ENCODE measurements at places on chromosomes 1 and 21.

- no peak for DNase-seq
These were observed 6.0 kb downstream of the KLHDC8A start for GRCh38 chr1:205350691-205351141.

DNA sequence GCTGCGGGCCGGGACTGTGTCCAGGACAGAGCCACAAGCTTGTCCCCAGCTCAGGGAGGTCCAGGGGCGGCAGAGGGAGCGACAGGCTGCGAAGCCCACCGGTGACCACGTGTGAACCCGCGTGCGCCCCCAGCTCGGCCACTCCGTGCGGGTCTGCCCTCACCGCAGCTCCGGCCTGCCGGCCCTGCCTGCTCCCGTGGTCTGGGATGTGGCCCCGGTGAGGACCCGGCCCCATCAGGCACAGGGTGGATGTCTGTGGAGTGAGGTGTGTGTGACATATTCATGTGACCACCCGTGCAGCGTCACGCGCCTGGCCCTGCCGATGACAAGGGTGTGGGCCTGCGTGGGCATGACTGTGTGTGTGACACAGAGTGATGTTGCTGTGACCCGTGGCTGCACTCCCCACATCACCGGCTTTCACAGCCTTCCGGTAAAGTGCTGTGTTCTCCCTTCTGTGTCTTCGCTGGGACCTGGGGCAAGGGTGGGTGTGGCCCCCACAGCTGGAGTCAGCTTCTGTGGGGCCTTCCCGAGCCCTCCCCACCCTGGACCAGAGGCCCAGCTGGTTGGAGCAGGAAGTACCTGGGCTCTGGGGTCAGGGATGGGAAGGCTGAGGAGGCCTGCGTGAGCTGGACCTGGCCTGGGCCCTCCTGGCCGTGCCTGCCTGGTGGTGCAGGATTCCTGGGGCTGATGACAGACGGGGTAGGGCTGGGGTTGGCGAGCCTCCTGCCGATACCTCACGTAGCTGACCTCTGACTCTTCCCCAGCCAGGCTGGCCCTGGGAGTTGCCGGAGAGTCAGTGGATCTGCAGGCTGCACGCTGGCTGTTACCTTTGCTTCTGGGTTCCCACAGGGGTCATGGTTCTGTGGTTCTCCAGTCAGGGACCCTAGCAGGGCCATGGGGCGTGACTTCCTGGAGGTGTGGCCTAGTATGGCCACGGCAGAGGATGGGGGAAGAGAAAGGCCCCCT is 4.1 kb downstream of the RNF223 start:
- DNase-seq: no peak

DNA sequence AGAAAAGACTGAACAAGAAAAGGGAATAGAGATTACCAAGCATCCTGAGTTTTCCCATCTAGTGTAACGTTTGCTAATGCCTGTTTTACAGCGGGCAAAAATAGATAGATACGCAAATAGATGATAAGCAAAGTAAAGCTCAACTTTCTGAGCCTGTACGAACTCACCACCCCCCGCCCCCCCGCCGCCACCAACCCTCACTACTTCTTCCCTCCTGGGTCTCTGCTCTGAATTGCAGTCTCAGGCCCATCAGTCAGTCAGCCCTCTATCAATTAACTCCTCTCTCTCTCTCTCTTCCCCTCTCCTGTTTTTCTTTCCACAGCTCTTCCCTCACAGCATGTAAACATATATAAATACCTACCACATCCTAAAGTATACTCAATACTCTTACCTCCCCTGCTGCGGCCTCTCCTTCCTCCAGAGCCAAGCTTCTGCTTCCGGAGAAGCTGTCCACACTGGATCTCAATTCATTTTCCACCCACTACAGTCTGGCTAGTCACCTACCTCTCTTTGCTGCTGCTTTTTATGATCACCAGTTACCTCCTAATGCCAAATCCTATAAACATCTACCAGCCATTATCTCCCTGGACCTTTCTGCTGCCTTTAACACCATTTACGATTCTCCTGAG is 64.6 kb downstream of the CAPN2 start:
- DNase-seq: no peak

DNA sequence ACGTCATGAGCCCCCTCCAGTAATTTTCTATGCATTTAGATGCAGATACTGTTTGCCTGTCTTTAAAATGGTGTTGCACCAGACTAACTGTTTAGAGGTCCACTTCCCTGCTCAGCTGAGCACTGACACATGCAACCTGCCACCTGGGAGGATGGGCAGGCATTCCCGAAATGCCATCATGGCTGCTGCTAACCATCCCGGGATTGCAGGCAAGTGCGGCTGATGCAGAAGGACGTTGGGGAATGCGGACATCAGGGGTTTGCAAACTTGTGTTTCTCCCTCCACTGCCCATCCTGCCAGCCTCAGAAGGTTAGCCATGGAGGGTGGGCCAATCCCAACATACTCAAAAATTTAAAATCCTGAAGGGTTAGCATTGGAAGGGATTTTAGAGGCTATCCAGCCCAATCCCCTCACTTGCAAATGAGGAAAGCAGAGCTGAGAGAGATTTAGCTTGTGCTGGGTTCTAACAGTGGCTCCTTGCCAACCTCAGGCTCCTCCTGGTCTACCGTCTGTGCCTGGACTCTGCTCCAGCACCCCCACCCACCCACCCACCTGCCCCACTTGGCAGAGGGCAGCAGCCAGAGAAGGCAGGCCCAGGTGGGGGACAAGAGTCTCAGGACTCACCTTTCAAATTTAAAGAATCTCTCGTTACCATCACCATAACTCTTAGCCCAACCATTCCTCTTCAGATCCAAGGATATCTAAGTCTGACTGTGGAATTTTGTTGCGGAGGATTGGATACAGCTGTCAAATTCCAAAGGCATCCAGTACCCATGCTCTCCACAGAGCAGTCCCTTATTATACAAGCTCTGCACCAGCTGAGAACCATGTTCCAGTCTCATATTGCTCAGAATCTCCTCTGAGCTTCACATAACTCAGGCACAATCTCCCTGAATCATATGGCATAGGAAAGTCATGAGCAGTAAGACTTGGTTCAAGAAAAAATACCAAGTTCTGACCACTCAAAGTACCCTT is 34.2 kb downstream of the HIVEP3 start:
- no peak for DNase-seq

- DNase-seq: no peak
These were observed 57.8 kb downstream of the ZMYM4 start for GRCh38 chr1:35326246-35326866.

GRCh38 chr1:103353391-103353790 is 172.1 kb upstream of the RNPC3 start:
- no peak for DNase-seq

GRCh38 chr1:211710566-211711314 is 35.3 kb upstream of the NEK2 start:
- no peak for DNase-seq

DNA sequence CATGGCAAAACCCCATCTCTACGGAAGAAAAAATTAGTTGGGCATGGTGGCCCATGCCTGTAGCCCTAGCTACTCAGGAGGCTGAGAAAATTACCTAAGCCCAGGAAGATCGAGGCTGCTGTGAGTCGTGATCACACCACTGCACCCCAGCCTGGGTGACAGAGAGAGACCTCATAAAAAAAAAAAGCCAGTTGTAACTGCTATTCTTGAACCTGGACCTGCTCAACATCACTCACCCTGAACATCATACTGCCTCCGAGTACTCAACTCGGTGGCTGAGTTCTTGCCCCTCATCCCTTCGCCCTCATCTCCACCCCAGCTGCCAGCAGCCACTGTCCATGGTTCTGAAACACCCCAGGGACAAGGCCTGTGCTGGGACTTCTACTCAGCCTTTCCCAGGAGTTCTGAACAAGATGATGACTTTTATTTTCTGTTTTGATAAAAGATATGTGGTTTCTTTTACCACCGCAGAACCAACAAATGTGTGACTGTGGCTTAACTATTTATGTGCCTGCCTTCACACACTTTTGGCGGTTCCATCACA is 5.4 kb upstream of the DISP3 start:
- DNase-seq: no peak

GRCh38 chr1:37633938-37634243 is 801 bp downstream of the RSPO1 start:
- no peak for DNase-seq

GRCh38 chr1:3718764-3719163 is 33.5 kb upstream of the CCDC27 start:
- no peak for DNase-seq

DNA sequence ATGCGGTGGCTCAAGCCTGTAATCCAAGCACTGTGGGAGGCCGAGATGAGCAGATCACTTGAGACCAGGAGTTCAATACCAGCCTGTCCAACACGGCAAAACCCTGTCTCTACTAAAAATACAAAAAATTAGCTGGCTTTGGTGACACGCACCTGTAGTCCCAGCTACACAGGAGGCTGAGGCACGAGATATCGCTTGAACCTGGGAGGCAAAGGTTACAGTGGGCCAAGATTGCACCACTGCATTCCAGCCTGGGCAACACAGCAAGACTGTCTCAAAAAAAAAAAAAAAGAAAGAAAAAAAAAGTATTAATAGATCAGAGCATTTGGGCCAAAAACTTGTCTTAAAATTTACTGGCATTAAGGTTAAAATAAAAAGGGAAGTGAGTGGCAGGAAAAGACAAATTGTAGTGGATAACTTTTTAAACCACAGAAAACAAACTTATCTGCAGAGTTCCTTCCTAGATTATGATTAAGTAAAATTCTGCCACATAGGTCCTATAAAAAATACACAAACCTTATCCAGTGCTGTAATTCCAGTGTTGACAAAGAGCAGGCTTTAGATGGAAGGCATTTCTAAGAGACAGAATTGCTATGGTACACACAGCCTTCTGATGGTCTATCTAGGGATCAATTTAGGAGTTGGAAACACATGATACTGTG is 53.3 kb downstream of the EIF4G3 start:
- no peak for DNase-seq

GRCh38 chr1:172246521-172247390 is 173.7 kb upstream of the C1orf105 start:
- no peak for DNase-seq

DNA sequence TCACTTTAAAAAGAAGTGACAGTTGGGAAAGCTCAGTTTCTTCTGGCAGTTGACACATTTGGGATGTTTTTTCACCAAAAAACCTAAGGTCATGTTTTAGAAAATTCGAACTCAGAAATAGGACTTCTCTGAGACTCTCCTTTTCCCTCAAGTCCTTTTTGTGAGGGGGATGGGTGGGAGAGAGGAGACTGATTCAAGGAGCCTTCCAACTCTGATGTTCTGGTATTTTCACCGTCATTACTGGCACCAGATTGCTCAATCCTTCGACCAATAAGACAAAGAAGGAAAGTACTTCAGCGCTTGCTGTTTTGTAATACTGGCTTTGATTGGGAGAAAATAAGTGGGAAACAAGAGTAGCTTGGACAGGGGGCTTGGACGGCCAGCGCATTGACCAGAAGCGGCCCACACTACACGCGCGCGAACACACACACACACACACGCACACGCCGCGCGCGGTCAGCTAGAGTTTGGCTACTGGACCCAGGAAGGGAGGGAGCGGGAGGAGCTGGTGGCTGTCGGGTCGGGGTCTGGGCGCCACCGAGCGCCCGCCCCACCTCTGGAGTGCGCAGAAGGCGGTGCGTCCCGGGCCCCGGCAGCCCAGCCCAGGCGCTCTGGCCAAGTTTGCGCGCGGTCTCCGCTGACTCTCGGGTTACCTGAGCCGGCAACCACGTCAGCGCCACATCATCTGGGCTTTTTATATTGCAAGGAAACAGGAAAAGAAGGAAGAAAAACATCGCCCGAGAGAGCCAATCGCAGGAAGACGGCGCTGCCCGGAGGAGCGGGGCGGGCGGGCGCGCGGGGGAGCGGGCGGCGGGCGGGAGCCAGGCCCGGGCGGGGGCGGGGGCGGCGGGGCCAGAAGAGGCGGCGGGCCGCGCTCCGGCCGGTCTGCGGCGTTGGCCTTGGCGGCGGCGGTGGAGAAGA is at the start of gene KCNK1:
Gene KCNK1, plus strand, starts transcription at position 855 of the 921 bp plus-strand sequence. Its CDS starts 66 bp downstream, at position 921.
- no peak for DNase-seq

DNA sequence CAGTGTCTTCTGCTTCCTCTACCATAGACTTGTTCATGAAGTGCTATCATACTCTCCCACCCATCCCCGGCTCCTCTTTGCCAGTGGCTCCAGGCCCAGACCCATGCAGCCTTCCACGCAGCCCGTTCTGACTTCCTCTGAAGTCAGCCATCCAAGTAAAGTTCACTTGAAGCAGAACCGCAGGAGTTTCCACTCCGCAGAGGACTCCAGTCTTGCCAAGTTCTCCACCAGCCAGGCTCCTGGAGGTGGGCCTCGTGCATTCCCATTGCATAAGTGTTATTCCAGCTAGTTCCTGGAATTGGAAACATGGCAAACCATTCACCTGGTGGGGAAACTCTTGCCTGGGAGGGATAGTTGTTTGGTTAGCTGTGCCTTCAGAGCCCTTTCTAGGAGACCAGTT is 185.1 kb downstream of the PLPP3 start:
- DNase-seq: no peak

DNA sequence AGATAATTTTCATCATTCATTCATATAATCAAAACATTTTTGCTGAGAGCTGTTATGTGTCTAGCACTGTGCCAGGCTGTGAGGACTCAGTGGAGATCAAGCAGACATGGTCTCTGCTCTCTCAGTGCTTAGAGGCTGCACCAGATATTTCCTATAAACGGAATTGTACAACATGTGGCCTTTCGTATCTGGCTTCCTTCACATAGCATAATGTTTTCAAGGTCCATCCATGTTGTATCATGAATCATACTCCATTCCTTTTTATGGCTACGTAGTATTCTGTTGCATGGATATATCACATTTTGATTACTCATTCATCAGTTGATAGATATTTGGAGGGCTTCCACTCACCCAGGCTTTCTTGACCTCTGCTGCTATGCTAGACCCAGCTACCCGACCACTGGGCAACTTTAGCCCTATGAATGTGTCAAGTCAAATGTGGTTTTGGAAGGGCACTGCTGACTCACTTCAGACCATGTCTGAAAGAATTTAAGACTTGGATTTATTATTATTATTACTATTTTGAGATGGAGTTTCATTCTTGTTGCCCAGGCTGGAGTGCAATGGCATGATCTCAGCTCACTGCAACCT is 18.5 kb downstream of the NCF2 start:
- DNase-seq: no peak

DNA sequence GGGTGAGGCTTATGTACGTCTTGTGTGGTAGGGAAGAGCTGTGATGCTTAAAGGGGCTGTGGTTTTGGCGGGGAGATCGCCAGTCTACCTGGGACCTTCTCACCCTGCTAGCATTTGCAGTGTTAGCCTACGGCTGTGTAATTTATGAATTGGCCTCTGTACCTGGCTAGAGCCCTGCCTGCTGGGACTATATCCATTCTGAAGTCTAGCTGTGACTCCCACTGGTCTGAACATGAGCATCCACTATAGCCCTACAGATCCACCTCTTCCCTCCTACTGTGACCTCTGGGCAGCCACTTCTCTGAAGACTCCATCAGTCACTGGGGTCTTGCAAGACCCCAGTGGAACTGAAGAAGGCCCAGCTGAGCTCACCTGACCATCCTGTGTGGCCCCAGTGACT is 73.7 kb downstream of the MT1HL1 start:
- DNase-seq: no peak

GRCh38 chr1:192378276-192378675 is 61.5 kb downstream of the RGS21 start:
- DNase-seq: no peak

DNA sequence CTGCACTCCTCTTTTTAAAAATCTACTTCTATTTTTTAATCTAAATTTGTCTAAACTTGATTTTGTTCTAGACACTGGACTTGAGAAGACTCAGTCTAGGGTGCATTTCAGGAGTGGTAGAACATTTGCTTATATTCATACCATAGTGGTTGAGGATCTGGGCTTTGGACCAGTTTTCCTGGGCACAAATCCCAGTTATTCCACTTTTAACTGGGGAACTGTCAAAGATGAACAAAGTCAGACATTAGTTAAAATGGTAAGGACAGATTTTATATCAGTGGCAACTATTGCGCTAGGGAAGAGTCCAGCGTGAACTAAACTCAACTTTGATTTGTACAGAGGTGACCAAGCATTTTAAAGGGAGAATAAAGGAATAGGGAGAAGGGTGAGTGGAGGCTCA is 102.4 kb downstream of the FMN2 start:
- no peak for DNase-seq

All from stimulated activated CD8-positive, alpha-beta memory T cell treated with anti-CD3 and anti-CD28 coated beads, Interleukin-4, amount 100 ng/mL, for 1 hour (primary cell).